Uterus (tissue), 4 donors: ENCODE measurements at places on chromosomes 5 and 9. TPM values are rescaled to one million over a fixed set of nuclear protein-coding genes. Genes with fewer than 3 reads are reported as not detected.

The HSPA9 gene
- 168 TPM for total RNA-seq

The SMARCA2 gene
- 51.7 TPM for total RNA-seq

The DEPDC1B gene
- not detected for total RNA-seq

GRCh38 chr5:132822650-132823480, 7.6 kb downstream of the SHROOM1 start:
- DNase-seq = peak; percentile 15

DNA sequence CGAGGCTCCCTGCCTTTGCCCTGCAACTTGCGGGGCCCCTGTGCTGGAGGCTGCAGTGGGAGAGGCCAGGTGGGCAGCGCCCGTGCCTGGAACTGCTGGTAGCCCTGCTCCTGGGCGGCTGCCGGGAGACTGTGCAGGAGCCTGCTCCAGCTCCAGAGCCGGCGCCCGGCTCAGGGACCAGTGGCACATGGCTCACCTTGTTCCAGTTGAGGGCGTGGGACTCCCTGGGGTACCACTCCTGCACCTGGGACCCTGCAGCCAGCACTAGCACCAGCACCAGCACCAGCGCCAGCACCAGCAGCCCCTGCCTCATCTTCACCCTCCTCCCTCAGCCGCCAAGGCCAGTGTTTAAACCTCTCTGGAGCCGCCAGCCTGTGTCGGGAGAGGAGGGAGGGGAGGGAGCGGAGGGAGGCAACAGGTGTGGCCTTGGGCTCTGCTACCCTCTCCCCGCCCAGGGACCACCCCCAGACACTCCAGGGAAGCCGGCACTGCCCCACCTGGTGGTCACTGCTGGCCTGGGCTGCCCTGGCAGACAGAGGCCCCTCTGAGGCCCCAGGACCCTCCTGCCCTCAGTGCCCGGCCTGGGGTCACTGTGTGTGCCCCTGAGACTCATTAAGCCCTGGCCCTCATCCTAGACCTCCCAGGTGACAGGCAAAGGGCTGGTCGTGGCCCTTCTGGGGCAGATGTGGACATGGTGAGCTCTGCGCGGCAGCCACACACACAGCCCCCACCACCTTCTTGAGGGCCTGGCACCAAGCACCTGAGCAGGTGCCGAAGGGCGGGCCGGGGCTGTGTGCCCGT, at the start of gene LCN10:
LCN10 (minus strand) TSS at position 350 of the 801 bp plus-strand sequence; CDS start at position 313, 37 bp downstream.
- no peak for DNase-seq

- DNase-seq = no peak
Observed at GRCh38 chr5:52692039-52692438, 95.7 kb upstream of the ITGA1 start.

DNA sequence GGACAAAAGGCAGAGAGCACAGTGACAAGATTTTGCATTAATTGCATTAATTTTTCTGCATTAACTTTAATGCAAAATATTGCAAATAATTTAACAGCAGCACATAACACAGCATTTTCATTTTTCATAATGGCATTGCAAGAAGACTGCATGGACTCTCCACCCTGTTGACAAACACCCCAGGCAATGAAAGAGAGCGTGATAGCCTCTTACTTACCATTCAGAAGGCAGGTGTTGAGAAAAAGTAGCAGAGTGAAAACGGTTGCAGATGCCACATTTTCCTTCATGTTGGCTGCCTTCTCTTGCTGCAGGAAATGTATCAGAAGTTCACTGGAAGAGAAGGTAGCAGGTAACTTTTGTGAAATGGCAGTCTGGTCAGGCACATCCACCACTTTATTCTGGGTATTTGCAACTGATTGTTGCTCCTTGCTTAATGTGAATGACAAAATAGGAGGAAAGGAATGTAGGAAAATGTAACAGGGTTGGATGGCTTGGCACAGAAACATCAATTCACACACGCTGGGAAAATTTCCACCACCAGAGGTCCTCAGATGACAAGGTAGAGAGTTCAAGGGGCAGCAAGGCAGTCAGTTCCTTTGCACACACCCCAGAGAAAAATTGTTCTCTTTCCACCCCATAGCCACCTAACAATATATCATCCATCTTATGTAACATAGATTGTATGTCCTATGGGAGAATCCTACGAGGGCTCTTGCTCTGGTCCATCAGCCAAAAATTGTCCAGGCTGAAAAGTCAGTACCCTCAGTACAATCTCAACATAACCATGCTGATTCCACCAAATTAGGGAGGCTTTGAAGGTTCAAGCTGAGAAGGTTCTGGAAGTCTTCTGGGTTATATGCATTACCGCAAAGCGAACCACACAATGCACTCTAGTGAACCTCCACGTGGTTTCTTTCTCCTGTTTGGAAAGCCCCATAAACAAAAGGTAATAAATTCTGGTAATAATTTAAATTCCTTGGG, 41.9 kb upstream of the AGXT2 start:
- peak; percentile 62 for DNase-seq

DNA sequence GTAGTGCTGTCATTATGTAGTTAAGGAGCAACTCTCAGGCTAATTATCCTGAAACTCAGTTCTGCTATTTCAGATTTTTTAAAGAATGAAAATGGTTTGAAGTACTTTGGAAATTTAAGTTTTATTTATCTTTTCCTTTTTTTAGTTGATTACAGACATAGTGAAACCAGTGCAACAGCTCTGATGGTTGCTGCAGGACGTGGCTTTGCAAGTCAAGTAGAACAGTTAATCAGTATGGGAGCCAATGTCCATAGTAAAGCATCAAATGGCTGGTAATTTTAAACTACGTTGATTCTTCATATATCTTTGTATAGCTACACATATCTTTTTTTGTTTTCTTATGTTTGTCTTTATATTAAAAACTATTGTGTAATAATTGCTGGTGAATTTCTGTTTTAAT, 34.9 kb downstream of the YTHDC2 start:
- no peak for DNase-seq

DNA sequence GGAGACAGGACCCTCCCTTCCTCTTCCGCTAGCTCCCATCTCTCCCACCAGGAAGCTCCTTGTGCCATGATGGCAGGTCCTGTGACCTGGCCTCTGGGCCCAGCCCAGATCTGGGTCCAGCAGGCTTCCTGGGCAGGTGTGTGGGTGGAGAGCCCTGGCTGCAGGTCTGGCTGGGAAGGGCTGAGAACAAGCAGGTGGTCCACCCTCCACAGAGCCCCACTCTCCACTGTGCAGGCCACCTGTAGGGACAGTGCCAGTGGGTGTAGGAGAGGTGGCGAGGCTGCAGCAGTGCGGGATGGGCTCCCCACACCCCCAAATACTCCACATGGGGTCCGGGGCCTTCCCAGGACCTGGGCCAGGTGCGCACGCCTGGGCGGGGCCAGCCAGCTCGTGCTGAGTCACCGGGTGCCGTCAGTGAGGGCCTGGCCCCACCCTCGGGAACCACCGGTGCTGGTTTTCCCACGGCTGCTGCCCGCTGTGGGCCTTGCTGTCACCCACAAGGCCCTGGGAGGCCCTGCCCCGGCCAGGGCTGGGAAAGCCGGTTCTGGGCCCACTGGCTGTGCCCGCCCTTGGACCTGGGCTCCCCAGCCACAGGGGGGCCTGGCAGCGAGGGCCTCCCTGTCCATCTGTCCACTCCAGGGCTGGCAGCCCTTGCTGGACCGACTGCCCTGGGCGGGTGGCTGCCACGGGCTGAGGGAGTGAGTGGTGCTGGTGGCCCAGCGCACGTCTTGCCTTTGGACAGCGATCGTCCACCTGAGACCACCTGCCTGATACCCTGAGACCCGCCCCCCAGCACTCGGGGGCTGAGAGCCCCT, 9.3 kb upstream of the NRARP start:
- no peak for DNase-seq
